ENCODE measurements at places on chromosomes 3 and 15. TPM values are rescaled to one million over a fixed set of nuclear protein-coding genes. Genes with fewer than 3 reads are reported as not detected.

Gene PLSCR2
- not detected for total RNA-seq

Gene CIAO2A
- 50.7 TPM for total RNA-seq

Gene POLG
- total RNA-seq: 108 TPM

Gene RAB6B
- 0.19 TPM for total RNA-seq

Gene MESP2
- total RNA-seq: 0.77 TPM

Gene AHSG
- not detected for total RNA-seq

Gene ATP10A
- 13.0 TPM for total RNA-seq

Gene SLC24A5
- total RNA-seq: not detected

Gene ASB14
- total RNA-seq: not detected

Gene GOLGA6L4
- 0.19 TPM for total RNA-seq

Gene CLDN11
- total RNA-seq: 225 TPM

Gene SIDT1
- 0.28 TPM for total RNA-seq

Gene TIMP4
- total RNA-seq: 2.3 TPM

Gene POTEB2
- total RNA-seq: not detected

Gene CYP11A1
- 0.38 TPM for total RNA-seq

Gene ADAMTS7
- 12.8 TPM for total RNA-seq

Gene PTH1R
- 0.38 TPM for total RNA-seq

Gene CHDH
- under 0.01 TPM for total RNA-seq

Gene TMA7
- 244 TPM for total RNA-seq

Gene BFSP2
- total RNA-seq: not detected

Gene TIGIT
- under 0.01 TPM for total RNA-seq

Gene APOD
- total RNA-seq: 1.4 TPM

Gene KLHL40
- total RNA-seq: not detected

Gene MNS1
- 4.8 TPM for total RNA-seq

Gene CCDC54
- total RNA-seq: not detected

Gene ST3GAL6
- 10.4 TPM for total RNA-seq

Gene B3GNT5
- 1.9 TPM for total RNA-seq

Gene NANOGP8
- not detected for total RNA-seq

Gene PP2D1
- not detected for total RNA-seq
